ENCODE measurements at places on chromosomes 4 and X.

DNA sequence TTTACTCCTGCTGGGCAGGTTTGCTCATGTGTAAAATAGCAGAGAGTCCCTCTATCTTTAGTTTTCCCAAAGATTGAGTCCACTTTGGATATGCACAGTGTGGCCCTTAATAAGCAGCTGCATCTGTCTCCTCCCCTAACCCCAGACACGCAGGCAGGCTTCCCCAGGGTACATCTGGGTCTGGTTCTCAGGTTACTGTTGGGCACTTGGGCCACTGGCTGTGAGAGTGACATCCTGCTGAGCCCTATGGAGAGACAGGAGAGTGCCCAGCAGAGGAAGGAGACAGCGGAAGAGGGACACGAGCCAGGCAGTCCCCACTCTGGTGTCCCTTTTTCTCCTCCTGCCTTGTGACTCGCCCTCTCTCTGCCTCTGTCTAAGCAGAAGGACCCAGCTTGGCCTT is 16.0 kb downstream of the XK start:
- no peak for DNase-seq

GRCh38 chrX:18390941-18391538 is 34.4 kb upstream of the CDKL5 start:
- no peak for DNase-seq

GRCh38 chr4:185853841-185854240 is 41.8 kb upstream of the SORBS2 start:
- DNase-seq = no peak

- no peak for DNase-seq
Observed at GRCh38 chr4:122959441-122959840, 37.0 kb upstream of the NUDT6 start.

- DNase-seq = no peak
Observed at GRCh38 chr4:85946821-85947220, 413.0 kb downstream of the MAPK10 start.
